ENCODE measurements at places on chromosomes 12 and 14.

- peaks cover 9% of the 10 kb centered on the region for H3K36me3 ChIP-seq
- peak overlapping the region; percentile 72 for H3K27ac ChIP-seq
- no peaks in the 10 kb centered on the region for H3K27me3 ChIP-seq
- DNase-seq, result peak; percentile 1
- no peak overlapping the region for H3K4me3 ChIP-seq
Measured at GRCh38 chr12:116026768-116027550, 250.5 kb downstream of the MED13L start.

- no peaks in the 10 kb centered on the region for H3K36me3 ChIP-seq
- H3K4me1 ChIP-seq, result no peaks in the 10 kb centered on the region
- no peak overlapping the region for H3K27ac ChIP-seq
- no peak overlapping the region for H3K4me3 ChIP-seq
- no peak for DNase-seq
Measured at GRCh38 chr12:85568395-85569103, 267.7 kb downstream of the RASSF9 start.

GRCh38 chr14:50191499-50191898 lies 39.9 kb downstream of the SOS2 start:
- no peak for DNase-seq
- H3K4me1 ChIP-seq, result no peaks in the 10 kb centered on the region
- H3K36me3 ChIP-seq, result peaks cover 2% of the 10 kb centered on the region

- no peaks in the 10 kb centered on the region for H3K27me3 ChIP-seq
- H3K36me3 ChIP-seq, result no peaks in the 10 kb centered on the region
- no peak overlapping the region for H3K4me3 ChIP-seq
Measured at GRCh38 chr12:28869197-28869596, 279.9 kb upstream of the FAR2 start.

GRCh38 chr12:69846976-69847375 lies 21.9 kb downstream of the MYRFL start:
- no peaks in the 10 kb centered on the region for H3K36me3 ChIP-seq
- no peaks in the 10 kb centered on the region for H3K4me1 ChIP-seq
- no peak for DNase-seq
- H3K27ac ChIP-seq, result no peak overlapping the region
- peaks cover 17% of the 10 kb centered on the region for H3K27me3 ChIP-seq

GRCh38 chr12:47717443-47718193 lies 7.7 kb downstream of the ENDOU start:
- H3K4me3 ChIP-seq, result no peak overlapping the region
- peaks cover 36% of the 10 kb centered on the region for H3K4me1 ChIP-seq
- H3K27ac ChIP-seq, result peak overlapping the region; percentile 77
- DNase-seq, result peak; percentile 53
- H3K36me3 ChIP-seq, result peaks cover 8% of the 10 kb centered on the region
- peaks cover 8% of the 10 kb centered on the region for H3K27me3 ChIP-seq

- H3K36me3 ChIP-seq, result no peaks in the 10 kb centered on the region
- peaks cover 4% of the 10 kb centered on the region for H3K4me1 ChIP-seq
- H3K4me3 ChIP-seq, result no peak overlapping the region
- no peak overlapping the region for H3K27ac ChIP-seq
- DNase-seq, result no peak
Measured at GRCh38 chr14:39726563-39726962, 294.3 kb upstream of the FBXO33 start.

- peaks cover 18% of the 10 kb centered on the region for H3K36me3 ChIP-seq
- peaks cover 3% of the 10 kb centered on the region for H3K4me1 ChIP-seq
- DNase-seq, result no peak
- no peak overlapping the region for H3K4me3 ChIP-seq
- H3K27me3 ChIP-seq, result no peaks in the 10 kb centered on the region
Measured at GRCh38 chr12:26921886-26922285, 15.9 kb downstream of the INTS13 start.
